ENCODE measurements at places on chromosomes 2 and 18.

GRCh38 chr2:205814039-205814364 lies 131.7 kb downstream of the NRP2 start:
- DNase-seq: no peak

GRCh38 chr2:191056228-191056627 lies 42.3 kb upstream of the STAT1 start:
- DNase-seq: no peak

- DNase-seq: no peak
These were observed 2.1 kb upstream of the GPR75 start for GRCh38 chr2:53861824-53862223.

GRCh38 chr2:80968450-80968849 lies 663.9 kb upstream of the LRRTM1 start:
- no peak for DNase-seq

GRCh38 chr18:48946329-48946835 lies 4.4 kb downstream of the SMAD7 start:
- DNase-seq: no peak

GRCh38 chr2:70646420-70646818 lies 92.8 kb upstream of the TGFA start:
- no peak for DNase-seq

DNA sequence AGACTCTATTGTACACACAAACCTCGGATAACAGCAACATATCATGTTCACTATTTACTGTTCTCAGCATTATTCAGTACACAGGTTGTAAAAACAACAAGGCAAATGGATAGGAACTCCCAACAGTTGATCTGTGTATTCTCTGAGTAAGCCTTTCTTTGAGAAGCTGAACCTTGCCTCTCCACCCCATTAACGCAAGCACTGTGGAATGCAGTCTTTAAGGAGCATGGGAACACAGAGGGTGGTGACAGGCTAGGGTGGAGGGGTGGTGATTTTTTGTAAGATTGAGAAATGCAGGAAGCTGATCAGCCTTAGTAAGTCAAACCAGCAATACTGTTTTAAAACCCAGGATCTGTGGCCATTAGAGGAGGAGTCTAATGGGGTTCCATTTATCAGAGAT lies 19.6 kb upstream of the SERPINB11 start:
- DNase-seq: no peak

GRCh38 chr2:212921061-212921460 lies 230.4 kb downstream of the IKZF2 start:
- DNase-seq: no peak

GRCh38 chr2:203135105-203135504 lies 103.7 kb upstream of the CYP20A1 start:
- no peak for DNase-seq

All from T-helper 22 cell (primary cell).